ENCODE measurements at places on chromosomes 1 and 21.

- DNase-seq, result no peak
Measured at GRCh38 chr1:6410248-6410893, 9.3 kb downstream of the HES2 start.

DNA sequence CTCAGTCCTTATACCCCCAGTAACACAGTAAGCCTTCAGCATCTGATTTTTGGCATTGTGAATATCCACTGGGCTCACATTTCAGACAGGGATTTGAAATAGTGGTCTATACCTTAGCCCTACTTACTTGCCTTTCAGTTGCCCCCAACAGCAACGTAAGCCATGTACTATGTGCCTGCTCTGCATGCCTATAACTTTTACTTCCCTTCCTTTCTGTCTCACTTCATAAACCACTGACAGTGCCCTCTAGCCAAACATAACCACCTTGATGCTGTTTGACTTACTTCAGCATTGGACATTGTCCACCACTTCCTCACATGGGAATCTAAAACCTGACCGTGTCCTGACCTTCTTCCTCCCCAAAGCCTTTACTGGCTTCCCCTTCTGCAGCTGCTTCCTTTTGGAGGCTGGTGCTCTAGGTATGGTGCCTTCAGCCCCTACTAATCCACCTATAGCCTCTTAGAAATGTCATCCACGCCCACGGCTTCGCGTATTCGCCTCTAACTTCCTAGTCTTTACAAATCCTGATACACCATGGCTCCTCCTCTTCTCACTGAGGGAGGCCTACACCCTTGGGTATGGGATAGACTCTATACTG is 3.6 kb upstream of the ZNF672 start:
- no peak for DNase-seq

GRCh38 chr1:226100436-226101391 is 38.2 kb downstream of the H3-3A start:
- DNase-seq, result peak; percentile 68

DNA sequence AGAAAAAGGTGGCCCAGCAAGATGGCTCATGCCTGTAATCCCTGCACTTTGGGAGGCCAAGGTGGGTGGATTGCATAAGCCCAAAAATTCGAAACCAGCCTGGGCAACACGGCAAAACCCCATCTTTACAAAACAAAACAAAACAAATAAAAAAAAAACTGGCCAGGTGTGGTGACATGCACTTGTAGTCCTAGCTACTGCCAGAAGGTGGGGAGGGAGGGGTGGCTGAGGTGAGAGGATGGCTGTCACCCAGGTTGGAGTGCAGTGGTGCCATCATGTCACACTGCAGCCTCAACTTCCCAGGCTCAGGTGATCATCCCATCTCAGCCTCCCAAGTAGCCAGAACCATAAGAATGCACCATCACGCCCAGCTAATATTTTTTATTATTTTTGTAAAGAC is 22.8 kb downstream of the RERE start:
- DNase-seq, result no peak

DNA sequence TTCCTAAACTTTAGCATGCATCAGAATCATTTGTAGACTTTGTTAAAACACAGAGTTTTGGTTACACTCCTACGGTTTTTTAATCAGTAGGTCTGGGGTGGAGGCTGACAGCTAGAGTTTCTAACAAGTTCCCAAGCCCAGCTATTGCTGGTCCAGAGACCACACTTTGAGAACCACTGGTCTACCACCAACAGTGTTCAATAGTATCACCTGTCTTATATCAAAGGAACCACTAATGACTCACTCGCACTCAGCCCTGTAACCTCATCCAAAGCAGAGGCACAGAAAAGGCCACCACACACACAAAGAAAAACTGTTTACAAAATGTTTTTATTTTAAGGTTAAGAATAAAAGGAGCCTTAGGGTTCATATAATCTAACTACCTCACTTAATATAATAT is 68.7 kb downstream of the HIVEP3 start:
- DNase-seq, result no peak

DNA sequence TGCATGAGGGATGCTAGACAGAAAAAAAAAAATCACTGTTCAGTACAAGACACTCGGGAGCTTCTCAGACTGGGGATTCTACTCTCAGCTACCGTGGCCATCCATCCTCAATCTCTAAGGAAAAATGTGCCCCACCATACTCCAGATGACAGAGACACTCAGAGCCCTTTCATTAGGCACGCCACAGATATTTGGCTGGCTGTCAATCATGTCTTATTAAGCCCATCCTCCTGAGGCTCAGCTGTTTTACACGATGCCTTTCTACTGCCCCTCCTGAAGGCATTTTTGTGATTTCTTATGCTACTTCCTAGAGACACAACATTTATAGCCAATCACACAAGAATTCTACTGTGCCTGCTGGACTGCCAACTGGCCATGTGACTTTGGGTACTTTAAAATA is 92.9 kb downstream of the KIF14 start:
- DNase-seq, result no peak

DNA sequence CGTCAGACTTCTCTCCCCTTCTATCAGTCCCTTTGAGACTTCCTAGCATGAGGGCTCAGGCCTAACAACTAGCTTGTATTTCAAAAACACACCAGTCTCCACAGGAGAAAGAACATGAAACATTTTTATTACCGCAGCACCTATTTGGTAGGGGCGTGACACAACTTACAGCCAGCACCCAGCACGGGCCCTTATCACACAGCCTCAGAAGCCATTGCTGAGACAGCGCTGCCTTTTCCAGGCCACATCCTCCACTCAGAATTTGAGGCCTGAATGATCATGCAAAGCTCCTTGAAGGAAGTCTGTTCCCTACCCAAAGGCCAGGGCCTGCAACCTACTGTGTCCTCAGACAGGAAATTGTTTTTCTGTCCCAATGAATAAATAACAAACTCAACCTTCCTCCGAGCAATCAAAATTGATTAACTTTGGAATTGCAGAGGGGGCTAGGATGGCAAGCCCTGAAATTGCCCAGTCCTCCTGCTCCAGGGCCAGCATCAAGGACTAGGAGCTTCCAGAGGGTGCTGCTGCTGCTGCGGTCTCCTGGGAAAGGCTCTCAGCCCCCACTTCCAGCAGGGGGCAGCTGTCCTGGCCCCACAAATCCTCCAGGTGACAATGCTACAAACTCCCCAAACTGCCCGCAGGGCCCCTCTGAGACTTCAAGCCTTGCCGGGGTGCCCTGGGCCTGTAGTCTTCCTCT is 94.3 kb upstream of the GALNT2 start:
- no peak for DNase-seq

- DNase-seq, result no peak
Measured at GRCh38 chr1:228276174-228276831, 68.5 kb downstream of the OBSCN start.

- DNase-seq, result no peak
Measured at GRCh38 chr21:46194374-46195334, 10.4 kb upstream of the SPATC1L start.

DNA sequence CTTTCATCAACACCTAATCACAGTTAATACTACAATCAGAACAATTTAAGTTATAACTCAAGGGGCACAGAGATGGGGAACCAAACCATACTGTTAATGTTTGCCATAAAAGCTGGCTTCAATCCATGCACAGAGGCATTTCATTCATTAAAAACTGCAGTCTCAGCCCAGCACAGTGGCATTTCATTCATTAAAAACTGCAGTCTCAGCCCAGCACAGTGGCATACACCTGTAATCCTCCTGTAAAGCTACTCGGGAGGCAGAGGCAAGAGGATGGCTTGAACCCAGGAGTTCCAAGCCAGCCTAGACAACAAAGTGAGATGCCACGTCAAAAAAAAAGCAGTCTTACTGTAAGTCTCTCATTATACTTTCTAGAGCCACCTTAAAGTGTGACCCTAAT is 29.2 kb downstream of the ARID4B start:
- no peak for DNase-seq

DNA sequence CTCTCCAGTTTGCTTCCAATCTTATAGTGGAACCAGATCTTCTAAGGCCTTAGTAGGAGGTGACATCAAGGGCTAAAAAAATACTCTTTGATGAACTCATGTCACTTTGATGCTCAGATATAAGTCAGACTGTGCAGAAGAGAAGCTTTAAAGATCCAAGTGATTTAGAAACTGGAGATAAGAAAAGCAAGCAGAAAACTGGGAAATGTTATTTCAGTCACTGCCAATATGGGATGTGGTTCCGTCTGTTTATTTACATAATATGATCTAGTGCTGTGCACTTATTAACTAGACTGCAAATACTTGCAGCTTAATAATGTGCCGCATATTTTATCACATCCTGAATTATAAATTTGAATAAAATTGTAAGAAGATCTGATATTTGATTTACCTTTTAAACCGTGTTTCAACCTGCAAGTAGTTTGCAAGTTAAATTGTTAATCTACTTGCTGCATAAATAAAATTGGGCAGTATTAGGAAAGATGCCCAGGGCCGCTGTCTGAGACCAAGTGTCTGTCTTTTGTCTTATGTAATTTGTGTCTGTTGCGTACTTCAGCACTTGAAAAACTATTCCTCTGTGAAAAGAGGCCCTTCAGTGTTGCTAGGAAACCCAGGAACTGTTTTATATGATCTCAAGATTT is 29.6 kb downstream of the CXADR start:
- no peak for DNase-seq

- DNase-seq, result no peak
Measured at GRCh38 chr1:156225677-156226014, 12.8 kb downstream of the PMF1 start.

- DNase-seq, result no peak
Measured at GRCh38 chr1:85983316-85983715, 173.3 kb downstream of the COL24A1 start.

GRCh38 chr1:153688736-153689328 is 10.3 kb downstream of the NPR1 start:
- no peak for DNase-seq

GRCh38 chr1:228803421-228803820 is 68.1 kb downstream of the RHOU start:
- DNase-seq, result peak; percentile 10

Data from stimulated activated CD8-positive, alpha-beta memory T cell treated with anti-CD3 and anti-CD28 coated beads, Interleukin-4, amount 100 ng/mL, for 48 hours (primary cell).